Hematopoietic multipotent progenitor cell treated with erythropoietin and hydrocortisone succinate and interleukin-3 and kit ligand, for 8 days (in vitro differentiated cells): ENCODE measurements at places on chromosomes 4 and X.
A peak's percentile ranks its signal among the peaks of the same experiment; 100 is the strongest.

DNA sequence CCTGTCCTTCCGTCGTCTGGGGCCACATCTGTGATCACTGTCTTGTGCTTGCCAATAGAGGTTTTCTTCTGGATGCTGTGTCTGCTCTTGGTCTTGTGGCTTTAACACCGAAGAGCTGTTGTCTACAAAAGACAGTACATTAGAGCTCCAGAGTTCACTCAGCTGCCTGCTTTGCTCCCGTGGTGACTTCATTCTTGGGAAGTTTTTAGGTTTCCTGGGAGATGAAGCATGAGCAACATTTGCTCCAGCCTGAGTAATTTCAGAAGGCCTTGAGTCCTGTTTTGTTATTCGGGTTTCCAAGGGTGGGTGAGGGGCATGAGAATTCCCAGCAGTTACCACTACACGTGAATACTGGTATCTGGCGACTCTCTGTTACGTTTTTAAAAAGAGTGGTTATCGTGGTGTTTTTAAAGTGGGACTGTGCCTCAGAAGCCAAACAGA lies 189.2 kb downstream of the SHROOM3 start:
- no peak for DNase-seq

DNA sequence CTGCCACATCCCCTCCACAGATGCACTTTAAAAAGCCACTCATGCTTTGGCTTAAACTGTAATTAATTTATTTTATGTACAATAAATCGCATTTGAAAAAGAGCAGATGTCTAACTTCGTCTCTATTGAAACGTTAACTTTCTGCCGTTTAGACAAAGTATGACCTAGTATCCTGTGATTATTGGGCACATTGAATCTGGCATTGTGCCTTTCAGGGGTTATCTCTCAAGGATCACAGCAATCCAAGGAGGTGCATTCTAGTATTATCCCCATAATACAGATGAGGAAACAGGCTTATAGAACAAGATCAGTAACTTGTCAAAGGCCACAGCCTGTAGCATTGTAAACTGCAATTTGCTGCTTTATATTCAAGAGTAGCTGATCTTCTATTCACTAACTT lies 4.6 kb downstream of the RASL11B start:
- DNase-seq = no peak

- no peak for DNase-seq
Measured at GRCh38 chr4:24003496-24003895, 113.6 kb upstream of the PPARGC1A start.

- no peak for DNase-seq
Measured at GRCh38 chrX:16848541-16848940, 21.6 kb downstream of the RBBP7 start.

DNA sequence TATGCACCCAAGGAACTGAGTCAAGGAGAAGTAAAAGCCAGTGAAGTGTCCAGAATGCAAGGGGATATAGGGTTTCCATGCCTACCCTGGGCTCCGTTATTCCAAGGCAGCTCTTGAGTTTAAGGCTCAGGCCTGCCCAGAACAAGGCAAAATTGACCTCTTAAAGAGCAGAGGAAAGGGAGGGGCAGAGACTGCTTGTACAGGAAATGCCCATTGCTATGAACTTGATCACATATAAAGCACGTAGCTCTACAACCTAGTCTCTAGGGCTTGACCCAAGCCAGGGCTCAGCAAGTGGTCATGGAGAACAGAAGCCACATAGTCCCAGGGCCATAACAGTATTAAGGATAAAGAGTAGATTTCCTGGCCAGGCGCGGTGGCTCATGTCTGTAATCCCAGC lies 58.2 kb upstream of the MSN start:
- DNase-seq = no peak

DNA sequence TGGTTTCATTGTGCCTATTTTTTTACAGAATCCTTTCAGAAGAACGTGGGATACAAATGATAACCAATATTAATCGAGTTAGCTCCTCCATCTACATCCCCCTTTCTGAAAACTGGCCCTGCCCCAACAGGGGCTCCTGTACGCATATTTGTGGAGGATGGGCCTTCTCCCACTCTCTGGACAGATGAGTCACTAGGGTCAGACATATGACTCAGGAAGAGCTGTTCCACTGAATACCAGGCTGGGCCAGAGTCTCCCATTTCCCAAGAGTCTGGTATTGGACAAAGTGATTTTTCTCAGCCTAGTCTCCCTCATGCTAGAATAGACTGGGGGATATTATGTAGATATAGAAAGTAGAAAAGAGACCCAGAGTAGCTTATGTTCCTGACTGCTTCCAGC lies 142.4 kb downstream of the TSPAN5 start:
- DNase-seq = no peak

DNA sequence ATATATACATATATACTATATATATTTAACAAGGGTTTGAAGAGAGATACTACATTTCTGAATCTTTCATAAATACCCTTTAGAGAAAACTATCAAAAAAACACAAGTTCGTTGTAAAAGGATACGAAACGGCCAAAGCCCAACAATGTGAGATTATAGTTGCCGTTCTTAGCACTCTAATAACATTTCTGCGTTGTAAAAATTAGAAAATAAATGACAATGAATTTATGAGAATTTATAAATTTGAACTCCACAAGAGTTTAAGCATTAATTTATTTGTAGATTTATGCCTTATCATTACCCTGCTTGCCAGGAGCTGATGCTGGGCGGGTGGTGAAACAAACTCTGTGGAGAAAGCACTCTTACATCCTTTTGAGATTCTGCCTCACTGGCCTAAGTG lies 1.1 kb downstream of the WDR17 start:
- no peak for DNase-seq

GRCh38 chr4:79467246-79467932 lies 59.4 kb upstream of the GK2 start:
- no peak for DNase-seq

- no peak for DNase-seq
Measured at GRCh38 chr4:98572697-98573096, 85.7 kb downstream of the TSPAN5 start.

GRCh38 chr4:142700531-142700930 lies 145.6 kb downstream of the INPP4B start:
- DNase-seq = no peak

- no peak for DNase-seq
Measured at GRCh38 chr4:148312956-148313490, 129.2 kb downstream of the NR3C2 start.

- DNase-seq = no peak
Measured at GRCh38 chr4:30968926-30969325, 248.8 kb downstream of the PCDH7 start.

- no peak for DNase-seq
Measured at GRCh38 chr4:70746179-70746839, 24.5 kb downstream of the RUFY3 start.

GRCh38 chr4:155428128-155428527 lies 51.4 kb upstream of the MAP9 start:
- no peak for DNase-seq

GRCh38 chr4:146049802-146050201 lies 111.2 kb upstream of the ZNF827 start:
- no peak for DNase-seq

GRCh38 chr4:53040851-53041250 lies 178.7 kb downstream of the RASL11B start:
- DNase-seq = no peak

DNA sequence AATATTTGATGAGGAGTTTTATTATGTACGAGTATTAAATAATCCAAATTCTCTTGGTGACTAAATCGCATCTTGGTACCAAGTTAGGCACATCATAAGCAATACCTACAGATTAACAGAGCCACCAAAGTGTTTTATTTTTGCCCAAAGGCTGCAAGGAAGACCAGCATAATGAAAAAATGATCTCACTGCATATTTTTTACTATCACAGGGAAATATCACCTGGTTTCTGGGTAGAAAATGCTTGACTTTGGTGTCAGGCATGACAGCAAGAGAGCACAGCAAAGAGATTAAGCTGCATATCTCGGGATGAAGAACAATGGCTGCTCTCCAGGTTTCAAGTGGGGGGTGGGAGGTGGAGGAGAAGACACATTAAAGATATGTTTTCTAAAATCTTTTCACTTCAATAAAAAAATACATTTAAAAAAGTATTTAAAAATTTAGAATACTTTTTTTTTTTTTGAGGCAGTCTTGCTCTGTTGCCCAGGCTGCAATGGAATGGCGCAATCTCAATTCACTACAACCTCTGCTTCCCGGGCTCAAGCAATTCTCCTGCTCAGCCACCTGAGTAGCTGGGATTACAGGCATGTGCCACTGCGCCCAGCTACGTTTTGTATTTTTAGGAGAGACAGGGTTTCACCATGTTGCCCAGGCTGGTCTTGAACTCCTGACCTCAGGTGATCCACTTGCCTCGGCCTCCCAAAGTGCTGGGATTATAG lies 86.1 kb downstream of the FRYL start:
- no peak for DNase-seq

- peak; percentile 27 for DNase-seq
Measured at GRCh38 chr4:20684852-20685763, 15.2 kb upstream of the PACRGL start.

DNA sequence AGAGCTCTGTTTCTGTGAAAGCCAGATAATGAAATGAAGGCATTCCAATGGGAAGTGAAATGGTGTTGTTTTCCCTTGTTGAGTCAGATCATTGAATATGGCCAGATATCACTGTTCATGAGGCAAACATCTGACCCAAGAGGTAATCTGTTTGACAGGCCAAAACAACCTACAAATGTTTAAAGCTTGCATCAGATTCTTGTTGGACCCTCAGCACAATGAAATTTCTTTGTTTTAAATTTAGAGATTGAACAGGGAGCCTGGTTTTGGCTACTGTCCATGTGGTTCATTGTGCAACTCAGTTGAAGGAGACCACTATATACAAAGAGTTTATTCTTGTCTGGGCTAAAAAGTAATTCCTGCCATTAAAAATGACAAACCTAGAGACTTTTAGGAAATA lies 159.1 kb downstream of the AFF2 start:
- no peak for DNase-seq

DNA sequence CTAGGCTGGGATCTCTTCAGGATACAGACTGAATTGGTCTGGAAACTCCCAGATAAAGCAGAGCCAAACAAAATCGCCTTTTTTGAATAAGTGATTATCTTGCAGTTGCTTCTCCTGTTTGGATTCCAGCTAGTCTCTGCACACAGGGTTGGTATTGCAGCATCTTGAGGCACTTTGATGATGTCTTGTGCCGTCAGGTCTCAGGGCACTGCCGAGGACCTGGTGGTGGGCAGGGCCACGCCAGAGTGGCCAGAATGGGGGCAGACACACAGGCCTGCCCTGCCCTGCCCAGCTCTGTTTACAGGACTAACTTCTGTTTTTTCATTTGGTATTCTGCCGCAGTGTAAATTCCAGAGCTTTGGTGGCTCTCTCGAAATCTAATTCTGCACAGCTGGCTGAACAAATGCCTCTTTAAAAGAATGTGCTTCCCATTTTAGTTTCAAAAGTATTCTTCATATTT lies 276.1 kb downstream of the NR3C2 start:
- no peak for DNase-seq

DNA sequence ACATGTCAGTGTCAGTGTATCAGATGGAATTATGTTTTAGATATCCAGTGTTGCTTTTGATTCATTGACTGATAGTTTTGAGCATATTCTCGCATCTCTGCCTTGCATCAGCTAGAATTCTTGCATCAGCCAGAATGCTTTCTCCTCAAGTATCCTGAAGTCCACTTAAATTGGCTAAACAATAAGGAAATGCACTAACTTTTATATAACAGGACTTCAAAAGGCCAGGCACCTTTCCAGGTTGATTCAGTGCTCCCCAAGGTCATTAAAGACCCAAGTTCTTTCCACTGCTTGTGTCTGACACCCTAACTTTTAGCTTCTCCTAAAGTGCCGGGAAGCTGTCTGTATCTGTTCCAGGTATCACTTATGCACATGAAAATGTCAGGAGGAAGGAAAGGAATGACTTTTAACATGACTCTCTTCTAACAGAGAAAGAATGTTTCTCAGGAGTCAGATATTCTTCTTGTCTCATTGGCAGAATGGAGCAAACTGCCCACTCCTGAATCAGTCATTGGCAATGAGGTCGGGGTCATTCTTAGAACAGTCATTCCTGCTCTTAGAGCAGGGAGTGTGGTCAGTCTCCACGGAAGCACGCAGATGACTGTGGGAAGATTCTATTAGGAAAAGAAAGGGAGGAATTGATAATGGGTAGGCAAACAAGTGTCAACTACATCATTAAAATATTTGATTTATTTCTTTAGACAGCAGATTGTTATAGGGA lies 92.9 kb upstream of the TLL1 start:
- no peak for DNase-seq
